ENCODE measurements at places on chromosomes 16 and 17.

- H3K4me3 ChIP-seq: no peak overlapping the region
- peaks cover 3% of the 10 kb centered on the region for H3K4me1 ChIP-seq
- H3K27ac ChIP-seq: no peak overlapping the region
- no peaks in the 10 kb centered on the region for H3K36me3 ChIP-seq
Observed at GRCh38 chr17:73137376-73137775, 27.4 kb upstream of the SSTR2 start.

DNA sequence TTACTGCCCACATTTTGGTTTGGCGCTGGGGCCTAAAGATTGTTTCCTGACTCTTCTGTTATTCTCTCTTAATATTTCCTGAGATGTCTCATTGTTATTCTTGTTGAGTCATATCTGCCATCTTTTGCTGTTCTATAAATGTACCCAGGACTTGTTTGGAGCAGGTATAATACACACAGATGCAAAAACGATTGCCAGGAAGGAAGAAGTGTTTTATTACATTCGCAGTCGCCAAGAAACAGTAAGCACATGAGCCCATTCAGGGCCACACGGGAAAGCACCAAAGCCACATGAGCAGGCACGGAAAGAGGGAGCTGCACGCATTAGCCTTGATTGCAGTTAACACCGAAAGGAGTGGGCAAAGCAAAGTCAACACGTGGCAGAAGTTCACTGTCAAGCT, 70.2 kb downstream of the ARHGAP44 start:
- no peaks in the 10 kb centered on the region for H3K27me3 ChIP-seq
- H3K4me3 ChIP-seq: no peak overlapping the region
- DNase-seq: peak; percentile 73
- no peaks in the 10 kb centered on the region for H3K36me3 ChIP-seq
- peaks cover 8% of the 10 kb centered on the region for H3K4me1 ChIP-seq

DNA sequence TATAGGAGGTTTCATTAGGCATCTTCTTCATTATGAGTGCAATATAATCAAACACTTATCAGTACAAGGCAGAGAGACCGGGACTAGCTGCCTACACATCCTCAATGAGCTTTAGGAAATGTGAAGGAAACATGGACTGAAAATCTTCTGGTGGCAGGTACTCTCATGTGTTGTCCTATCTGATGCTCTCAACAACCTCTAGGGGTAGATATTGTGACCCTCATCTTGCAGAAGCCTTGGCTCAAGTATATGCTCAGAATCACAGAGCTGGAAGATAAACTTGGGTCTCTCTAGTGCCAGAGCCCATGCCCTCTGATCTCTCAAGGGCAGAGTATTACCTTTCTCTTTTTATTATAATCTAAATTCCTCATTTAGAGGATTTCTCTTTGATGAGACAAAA, 181.6 kb upstream of the C17orf78 start:
- H3K27me3 ChIP-seq: no peaks in the 10 kb centered on the region
- no peak for DNase-seq
- H3K4me1 ChIP-seq: no peaks in the 10 kb centered on the region
- no peak overlapping the region for H3K27ac ChIP-seq

- H3K4me1 ChIP-seq: no peaks in the 10 kb centered on the region
- DNase-seq: no peak
- H3K4me3 ChIP-seq: no peak overlapping the region
- H3K27me3 ChIP-seq: no peaks in the 10 kb centered on the region
Observed at GRCh38 chr17:4607773-4608187, 23.5 kb downstream of the SMTNL2 start.

- no peak overlapping the region for H3K4me3 ChIP-seq
- no peaks in the 10 kb centered on the region for H3K27me3 ChIP-seq
- no peak overlapping the region for H3K27ac ChIP-seq
- H3K4me1 ChIP-seq: peaks cover 6% of the 10 kb centered on the region
Observed at GRCh38 chr16:88473666-88474534, 20.8 kb downstream of the ZFPM1 start.
